ENCODE measurements at places on chromosomes 12 and 14.

DNA sequence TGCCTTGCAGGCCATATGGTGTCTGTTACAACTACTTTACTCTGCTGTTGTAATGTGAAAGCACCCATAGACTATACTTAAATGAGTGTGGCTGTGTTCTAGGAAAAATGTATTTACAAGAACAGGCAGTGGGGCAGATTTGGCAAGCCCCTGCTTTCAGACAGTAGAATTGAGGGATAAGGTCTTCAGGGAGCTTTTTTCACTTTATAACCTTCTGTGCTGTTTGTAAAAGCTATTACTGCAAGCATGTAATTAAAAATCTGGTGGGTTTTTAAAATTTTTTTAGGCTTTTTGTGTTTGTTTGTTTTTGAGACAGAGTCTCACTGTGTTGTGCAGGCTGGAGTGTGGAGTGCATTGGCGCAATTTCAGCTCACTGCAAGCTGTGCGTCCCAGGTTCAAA is 73.9 kb downstream of the VEZT start:
- no peak for DNase-seq

- no peak for DNase-seq
Measured at GRCh38 chr12:132502149-132502881, 12.4 kb downstream of the FBRSL1 start.

GRCh38 chr12:6122201-6122600 is 2.3 kb downstream of the VWF start:
- DNase-seq: no peak

- DNase-seq: no peak
Measured at GRCh38 chr12:123396954-123397353, 13.0 kb downstream of the KMT5A start.

DNA sequence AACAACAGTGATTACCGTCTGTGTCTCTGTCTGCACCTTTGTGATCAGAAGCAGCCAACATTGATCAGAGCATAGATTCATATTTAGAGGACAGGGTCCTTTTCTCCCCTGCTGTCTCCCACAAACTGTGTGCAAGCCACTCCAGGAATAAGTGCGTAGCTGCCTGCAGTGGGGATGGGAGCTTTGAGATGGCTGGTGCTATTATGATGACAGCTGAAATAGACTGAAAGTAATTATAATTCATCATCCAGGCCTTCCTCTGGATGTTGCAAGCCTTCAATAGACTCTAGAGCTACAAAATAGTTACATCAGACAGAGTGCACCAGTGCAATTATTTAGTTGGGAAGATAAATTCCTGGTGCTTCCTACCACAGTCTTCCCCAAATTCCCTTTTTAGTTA is 68.1 kb downstream of the BORCS5 start:
- peak; percentile 44 for DNase-seq

DNA sequence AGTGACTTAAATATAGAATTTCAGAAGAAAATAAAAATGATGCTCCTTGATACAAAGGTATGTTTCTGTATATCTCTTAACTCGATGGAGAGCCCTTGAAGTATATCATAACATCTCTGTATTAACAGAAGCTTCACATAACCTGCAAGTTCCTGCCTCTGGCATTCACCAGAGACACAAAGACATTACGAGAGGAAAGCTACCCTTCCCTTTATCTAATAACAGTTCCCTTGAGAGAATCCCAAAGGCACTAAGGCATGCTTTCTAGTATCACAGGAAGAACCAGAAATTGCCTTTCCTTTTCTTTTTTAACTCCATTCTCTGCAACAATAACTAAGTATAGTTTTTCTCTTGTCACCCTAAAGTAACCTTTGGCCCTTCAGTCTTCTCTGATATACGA is 164.5 kb downstream of the MGAT4C start:
- no peak for DNase-seq

DNA sequence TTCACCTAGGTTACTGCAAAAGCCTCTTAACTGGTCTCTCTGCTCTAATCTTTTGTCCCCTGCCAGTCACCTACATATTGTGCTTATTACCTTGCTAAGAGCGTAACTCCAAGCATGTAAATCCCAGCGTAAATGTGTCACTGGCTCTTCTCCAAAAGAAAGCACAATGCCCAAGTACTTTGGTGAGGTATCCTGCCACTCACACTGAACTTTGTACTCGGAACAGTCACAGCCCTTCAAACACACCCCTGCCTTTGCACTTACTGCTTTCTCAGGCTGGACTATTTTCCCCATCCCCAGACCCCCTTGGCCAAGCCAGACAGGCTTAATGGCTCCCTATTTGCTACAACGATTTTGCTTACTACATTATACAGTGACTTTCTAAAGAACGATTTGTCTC is 31.7 kb downstream of the GALNT4 start:
- DNase-seq: no peak

DNA sequence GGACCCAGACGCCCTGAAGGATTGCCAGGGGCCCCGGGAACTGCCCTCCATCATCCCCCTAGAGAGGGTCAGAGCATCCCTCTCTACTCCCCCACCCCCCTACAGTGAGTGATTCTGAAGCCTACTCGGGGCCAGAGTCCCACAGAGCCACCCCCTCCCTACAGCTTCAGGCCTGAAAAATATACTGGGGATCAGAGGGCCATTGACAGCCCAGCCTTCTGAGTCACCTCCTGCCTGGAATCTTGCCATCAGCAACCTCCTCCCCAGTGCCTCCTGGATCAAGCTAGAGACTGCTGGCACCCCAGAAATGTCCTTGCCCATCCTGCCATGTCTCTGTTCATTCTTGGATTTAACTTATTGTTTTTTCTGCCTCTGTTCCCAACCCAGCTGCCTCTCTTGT is 21.7 kb upstream of the MIA2 start:
- DNase-seq: peak; percentile 19

- DNase-seq: no peak
Measured at GRCh38 chr14:99116741-99117295, 155.2 kb downstream of the BCL11B start.

- no peak for DNase-seq
Measured at GRCh38 chr12:130371296-130371695, 33.6 kb downstream of the PIWIL1 start.

- no peak for DNase-seq
Measured at GRCh38 chr14:55908106-55908505, 210.1 kb upstream of the PELI2 start.

- DNase-seq: no peak
Measured at GRCh38 chr14:51335961-51336723, 96.1 kb downstream of the TMX1 start.

DNA sequence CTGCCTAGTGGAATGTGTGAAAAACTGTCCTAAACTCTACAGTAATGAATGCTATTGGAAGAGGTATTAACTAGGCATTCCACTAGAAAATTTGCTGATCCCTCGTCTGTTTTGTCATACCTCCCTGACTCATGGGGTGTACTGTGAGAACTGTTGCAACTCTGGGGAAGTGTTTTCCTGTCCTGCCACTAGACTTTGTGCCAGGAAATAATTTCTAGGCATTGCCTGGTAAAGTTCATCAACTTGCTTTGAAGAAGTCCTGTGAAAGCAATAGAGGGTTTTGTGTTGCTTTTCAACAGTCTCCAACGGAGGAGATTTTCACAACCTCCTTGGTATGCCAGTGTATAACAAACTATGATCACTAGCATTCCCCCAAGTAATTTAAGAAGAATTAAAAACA is 139.9 kb downstream of the AKAP6 start:
- DNase-seq: peak; percentile 87

DNA sequence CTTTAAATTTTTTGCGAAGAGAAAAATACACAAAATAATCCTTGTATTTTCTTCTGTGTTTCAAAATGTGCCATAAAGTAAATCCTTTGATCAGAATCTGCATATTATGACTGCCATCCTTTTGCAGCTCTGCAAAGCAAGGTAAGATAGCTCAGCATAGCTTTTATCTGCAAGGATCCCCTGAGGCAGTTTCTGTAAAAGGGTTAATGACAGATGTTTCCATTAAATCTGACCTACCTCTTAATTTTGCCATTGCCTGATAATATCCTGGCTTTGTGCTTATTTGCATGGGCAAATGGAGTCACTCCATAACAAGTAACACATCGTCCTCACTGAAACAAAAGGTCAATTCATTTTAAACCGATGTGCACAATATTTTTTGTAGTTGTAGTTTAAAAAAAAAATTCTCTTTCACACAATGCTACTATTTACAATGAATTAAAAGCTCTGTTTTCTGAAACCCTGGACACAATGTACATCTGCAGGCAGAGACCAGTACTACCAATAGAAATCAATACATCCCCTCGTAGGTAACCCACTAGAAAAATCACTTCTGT is 108.5 kb upstream of the SOX5 start:
- DNase-seq: no peak

- no peak for DNase-seq
Measured at GRCh38 chr14:30848449-30849240, 25.7 kb upstream of the COCH start.

DNA sequence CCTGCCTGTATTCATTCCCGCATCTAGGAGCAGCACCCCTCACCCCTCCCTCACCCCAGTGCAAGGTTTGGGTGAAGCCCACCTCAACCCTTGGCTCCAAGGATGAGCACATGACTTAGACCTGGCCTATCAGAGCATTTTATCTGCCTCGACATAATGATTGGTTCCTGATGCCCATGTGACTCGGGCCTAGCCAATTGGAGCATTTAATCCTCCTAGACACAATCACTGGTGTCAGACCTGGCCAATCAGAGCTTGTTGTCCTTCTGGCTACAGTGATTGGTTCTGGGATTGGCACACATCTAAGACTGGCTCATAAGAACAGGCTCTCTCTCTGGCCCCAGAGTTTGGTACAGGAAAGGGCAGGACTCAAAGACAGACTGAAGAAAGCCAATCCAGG is 73.1 kb upstream of the MYL2 start:
- DNase-seq: no peak

- DNase-seq: no peak
Measured at GRCh38 chr14:93160353-93160801, 24.3 kb downstream of the MOAP1 start.

DNA sequence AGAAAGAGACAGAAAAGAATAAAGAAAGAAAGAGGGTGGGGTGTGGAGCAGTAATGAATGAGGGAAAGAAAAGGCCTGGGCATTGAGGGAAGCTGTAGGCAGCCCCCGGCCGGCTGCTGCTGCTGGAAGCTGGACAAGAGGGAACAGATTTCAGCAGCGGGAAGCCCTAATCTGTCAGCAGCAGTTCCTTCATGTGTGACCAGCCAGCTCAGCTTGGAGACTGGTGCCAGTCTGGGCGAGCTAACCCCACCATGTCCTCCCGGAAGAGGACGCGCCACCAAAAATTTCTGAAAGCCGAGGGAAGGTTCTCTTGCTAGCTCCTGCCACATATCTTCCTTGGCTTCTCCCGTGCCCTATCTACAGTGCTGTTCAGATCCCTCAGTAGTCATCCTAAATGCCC is 236.8 kb downstream of the GRIN2B start:
- DNase-seq: no peak

DNA sequence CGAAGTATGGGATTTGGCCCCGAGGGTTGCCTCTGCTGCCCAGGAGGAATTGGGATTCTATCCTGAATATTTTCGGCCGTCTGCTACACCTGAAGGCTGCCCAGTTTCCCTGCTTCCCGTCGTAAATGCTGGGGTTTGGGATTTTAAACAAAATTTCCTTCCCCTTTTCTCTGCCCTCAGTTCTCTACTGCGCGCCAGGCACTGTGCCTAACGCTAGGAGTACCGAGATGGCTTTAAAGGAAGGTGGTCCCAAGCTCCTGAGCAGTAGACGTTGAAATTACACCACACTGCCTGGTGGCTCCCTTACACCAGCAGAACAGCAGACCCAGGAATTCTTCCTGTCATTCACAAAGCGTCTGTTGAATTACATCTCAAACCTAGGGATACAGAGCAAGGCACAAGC is 566 bp upstream of the PRDM4 start:
- no peak for DNase-seq

DNA sequence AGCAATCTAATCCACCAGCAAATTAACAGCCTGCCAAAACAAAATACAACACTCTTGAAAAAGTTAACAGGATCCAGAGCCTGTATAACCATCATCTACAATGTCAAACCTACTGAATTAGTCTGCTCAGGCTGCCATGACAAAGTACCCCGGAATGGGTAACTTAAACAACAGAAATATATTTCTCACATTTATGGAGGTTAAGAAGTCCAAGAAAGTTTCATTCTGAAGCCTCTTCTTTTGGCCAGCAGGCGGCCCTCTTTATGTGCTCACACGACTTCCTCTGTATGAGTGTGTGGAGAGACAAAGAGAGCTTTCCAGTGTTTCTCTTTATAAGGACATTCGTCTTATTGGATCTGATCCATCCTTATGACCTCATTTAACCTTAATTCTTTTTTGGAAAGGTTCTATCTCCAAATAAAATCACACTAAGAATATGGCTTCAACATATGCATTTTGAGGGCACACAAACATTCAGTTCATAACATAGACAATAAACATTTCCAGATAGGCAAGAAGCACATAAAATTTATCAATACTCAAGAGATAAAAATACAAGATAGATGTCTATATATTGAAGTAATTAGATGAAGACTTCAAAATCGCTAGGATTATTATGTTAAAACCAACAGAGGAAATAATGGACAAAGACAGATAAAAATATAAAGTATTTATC is 5.9 kb upstream of the RERG start:
- peak; percentile 47 for DNase-seq

DNA sequence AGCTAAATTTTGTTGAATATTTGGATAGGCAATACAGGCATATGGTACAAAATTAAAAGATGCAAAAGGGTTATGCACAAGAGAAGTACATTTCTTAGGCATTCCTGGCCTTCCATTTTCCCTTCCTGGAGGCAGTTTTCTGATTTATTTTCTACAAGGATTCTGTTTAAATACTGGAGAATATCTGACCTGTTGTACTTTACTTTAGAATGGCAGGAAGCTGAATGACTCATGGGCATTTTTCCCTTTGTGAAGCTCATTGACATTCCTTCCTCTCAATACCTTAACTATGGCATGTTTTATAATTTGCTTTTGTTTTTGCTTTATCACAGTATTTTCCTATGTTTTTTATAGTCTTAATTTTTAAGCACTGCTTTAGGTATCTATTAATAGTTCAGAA is 62.7 kb downstream of the RCOR1 start:
- DNase-seq: peak; percentile 73

DNA sequence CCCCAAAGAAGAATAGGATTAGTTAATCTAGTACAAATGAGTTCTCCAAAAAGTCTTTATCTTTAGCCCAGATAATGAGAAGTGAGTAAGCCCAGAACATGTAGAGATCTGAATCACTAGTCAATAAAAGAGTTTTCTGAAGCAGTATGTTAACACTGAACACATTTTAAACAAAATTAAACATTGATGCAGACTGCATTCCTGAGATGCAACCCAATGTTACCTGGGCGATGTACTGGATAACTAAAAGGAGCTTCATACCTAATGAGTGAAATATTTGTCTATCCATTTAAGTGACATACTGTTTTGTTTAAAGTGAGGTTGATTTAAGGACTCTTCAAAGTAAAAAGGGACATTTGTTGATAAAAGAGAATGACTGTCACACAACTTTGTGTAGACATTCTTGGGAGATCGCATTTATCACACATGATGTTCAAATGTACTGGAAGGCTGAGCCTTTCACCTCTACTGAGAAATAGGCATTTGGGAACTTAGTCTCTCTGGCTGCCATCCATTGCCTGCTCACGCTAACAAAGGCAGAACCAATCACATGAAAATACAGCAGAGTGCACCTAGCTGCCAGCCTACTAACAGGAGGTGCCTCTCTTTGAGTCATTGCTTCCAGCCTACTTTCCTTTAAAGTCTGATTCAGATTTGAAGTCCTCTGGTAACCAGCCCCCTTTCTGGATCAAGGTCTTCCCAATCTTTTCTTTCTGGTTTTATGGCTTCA is 287.7 kb downstream of the BTG1 start:
- DNase-seq: no peak
